ENCODE measurements at places on chromosomes 1 and 21.

DNA sequence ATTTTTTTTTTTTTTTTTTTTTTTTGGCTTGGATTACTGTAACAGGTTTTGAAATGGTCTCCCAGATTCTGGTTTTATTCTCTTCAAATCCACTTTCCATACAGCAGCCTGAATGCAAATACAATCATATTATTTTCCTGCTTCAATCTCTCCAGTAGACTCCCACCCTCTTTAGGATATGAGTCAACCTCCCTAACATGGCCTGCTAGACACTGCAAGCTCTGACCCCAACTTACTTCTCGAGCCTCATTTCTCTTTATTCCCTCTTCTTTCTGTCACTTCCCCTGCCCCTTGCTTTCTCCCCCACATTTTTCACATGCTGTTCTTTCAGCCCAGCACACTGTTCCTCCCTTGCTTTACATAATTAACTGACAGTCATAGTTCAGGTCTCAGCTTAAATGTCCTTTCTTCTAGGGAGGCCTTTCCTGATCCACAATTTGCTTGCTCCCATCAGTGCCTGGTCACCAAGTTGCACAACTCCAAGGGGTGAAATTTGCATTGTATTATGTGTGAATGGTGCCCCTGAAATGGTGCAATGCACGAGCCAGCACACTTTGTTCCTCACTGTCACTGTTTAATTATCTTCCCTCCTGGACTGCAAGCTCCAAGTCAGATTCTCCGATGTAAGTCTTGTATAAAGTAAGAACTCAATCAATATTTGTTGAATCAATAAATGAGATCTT, 22.1 kb upstream of the IL19 start:
- DNase-seq, result no peak

GRCh38 chr1:48858200-48858920, 81.7 kb upstream of the BEND5 start:
- no peak for DNase-seq

GRCh38 chr1:215932558-215932957, 365.5 kb downstream of the KCTD3 start:
- no peak for DNase-seq

- DNase-seq, result peak; percentile 66
Observed at GRCh38 chr1:44602634-44603628, 71.3 kb downstream of the TMEM53 start.

GRCh38 chr1:1091344-1092148, 17.4 kb upstream of the RNF223 start:
- DNase-seq, result no peak

GRCh38 chr1:200837931-200838571, 34.7 kb upstream of the GPR25 start:
- no peak for DNase-seq

- no peak for DNase-seq
Observed at GRCh38 chr1:83006271-83006670, 992.7 kb downstream of the TTLL7 start.

- peak; percentile 83 for DNase-seq
Observed at GRCh38 chr21:36966821-36967768, 626 bp upstream of the HLCS start.

DNA sequence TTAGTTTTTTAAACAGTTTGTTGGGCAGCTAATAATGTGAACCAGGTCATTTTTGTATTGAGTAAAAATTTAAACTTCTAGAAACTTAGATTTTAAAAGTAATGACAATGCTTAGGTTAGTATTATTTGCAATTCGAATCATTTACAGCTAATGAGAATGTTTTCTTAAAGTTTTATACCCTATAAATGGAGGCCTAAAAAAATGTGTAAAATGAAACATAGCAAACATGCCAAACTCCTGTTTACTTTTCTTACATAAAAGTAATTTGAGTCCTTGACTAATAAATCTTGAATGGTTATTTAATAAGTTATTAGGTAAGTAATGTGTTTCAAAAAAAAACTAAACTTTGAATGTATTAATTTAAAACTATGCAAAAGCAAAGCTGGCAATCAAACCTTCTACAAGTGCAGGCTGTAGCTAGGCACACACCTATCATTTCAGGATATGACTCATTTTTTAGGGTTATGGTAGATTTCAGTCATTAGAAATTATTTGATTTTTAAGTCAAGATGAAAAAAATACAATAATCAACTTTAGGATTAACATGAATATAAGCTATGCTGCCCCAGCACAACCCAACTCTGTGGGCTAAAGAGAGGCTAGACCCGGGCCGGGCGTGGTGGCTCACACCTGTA, 41.5 kb downstream of the CLSTN1 start:
- DNase-seq, result no peak

- DNase-seq, result peak; percentile 19
Observed at GRCh38 chr1:51491166-51491981, 27.7 kb downstream of the EPS15 start.

GRCh38 chr1:61279570-61279969, 197.2 kb downstream of the NFIA start:
- no peak for DNase-seq

- no peak for DNase-seq
Observed at GRCh38 chr1:20936621-20937020, 149.5 kb upstream of the HP1BP3 start.

DNA sequence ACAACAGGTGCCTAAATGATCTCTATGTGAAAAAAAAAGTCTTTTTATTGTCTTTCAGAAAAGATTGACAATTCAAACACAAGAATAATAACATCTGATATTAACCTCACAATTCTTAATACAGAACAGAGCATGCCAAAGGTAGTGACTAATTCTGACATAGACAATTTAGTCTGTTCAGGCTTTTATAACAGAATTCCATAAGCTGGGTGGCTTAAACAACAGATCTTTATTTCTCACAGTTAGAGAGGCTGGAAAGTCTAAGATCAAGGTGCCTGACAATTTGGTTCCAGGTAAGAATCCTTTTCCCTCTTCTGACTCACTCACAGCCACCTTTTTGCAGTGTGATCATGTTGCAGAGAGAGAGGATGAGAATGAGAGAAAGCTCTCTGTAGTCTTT, 27.0 kb downstream of the DPYD start:
- no peak for DNase-seq

GRCh38 chr1:89484092-89485038, 40.3 kb upstream of the LRRC8B start:
- no peak for DNase-seq

- DNase-seq, result no peak
Observed at GRCh38 chr21:43867948-43868347, 2.9 kb downstream of the AGPAT3 start.

DNA sequence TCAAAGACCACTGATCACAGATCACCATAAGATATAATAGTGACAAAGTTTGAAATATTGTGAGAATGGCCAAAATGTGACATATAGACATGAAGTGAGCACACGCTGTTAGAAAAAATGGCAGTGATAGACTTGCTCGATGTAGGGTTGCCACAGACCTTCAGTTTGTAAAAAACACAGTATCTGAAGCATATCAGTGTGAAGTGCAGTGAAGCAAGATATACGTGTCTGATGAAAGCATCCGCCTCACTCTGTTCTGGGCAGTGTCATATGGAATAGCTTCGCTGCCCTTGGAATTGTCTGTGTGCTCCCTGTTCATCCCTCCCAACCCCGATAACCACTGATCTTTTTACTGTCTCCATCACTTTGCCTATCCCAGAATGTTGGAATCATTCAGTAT, 50.7 kb downstream of the GALNT2 start:
- no peak for DNase-seq

DNA sequence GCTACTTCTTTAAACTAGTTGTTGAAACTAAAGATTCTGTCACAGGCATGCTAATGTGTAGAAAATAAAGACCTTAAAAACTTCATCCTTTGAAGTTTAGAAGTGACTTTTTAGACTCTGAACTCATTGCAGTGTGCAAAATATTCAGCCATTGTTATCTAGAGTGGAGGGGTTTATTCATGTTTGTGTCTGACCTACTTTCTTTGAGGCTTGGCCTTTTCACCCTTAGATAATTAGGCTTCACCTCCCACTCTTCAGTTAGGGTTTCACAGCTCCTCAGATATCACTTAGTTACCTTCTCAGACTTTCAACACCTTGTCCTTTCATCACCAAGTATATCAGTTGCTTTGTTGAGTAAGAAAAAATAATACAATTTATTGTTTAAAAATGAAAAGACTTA, 75.9 kb downstream of the IVNS1ABP start:
- no peak for DNase-seq

- no peak for DNase-seq
Observed at GRCh38 chr1:96722958-96723357, 1.4 kb downstream of the PTBP2 start.

- DNase-seq, result peak; percentile 49
Observed at GRCh38 chr1:2466270-2466665, 9.8 kb upstream of the PLCH2 start.

- no peak for DNase-seq
Observed at GRCh38 chr1:97745912-97746311, 174.9 kb downstream of the DPYD start.

All from NCI-H1417 (cell line).